ENCODE measurements at places on chromosomes 13 and 19.

DNA sequence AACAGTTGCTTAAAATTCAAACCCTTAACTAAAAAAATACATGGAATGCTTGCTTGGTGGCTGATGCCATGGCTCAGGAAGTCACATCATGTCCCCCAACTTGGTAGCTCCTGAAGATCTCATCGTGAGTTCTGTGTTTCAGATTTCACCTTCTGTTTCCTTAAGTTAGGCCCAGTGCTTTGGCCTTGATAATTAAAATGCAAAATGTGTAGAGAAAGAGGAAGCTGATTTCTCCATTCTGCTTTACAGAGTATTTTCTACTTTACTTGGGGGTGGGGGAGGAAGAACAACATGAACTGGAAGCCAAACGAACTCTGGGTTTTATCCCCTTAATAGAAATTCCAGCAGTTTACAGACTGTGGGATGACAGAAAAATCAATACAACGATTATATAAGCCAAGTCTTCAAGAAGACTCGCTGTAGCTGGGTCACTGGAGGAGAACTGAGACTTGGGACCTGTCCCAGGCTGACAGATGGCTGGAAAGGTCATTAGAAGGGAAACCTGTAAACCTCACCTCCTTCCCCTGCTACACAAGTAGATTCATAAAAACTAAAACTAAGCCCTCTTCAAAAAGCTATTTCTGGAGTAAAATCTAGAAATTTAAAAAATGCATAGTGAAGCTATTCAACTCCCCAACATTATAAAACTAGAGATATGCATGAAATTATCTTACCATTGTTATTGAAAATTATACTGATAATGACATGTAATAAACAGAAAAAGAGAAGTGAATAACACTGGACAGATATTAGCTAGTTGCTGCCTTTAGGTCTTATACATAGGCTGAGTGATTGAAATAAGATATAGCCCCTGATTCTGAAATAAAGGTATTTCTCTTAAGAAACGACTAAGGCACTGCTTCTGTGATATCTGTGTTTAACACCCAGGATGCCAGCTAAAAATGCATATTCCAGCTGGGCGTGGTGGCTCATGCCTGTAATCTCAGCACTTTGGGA is 22.1 kb upstream of the GGACT start:
- DNase-seq: no peak

DNA sequence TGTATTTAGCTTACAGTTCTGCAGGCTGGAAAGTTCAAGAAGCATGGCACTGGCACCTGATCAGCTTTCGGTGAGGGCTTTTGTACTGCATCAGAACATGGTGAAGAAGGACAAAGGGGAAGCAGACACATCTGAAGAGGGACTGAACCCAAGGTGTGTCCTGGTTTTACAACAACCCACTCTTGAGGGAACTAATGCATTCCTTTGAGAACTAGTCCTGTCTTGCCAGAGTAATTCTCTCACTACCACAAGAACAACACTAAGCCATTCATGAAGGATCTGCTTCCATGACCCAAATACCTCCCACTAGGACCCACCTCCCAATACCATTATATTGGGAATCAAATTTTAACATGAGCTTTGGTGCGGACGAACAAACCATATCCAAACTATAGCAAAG is 93.6 kb downstream of the RFC3 start:
- no peak for DNase-seq

GRCh38 chr13:76937281-76937820 is 11.0 kb upstream of the ACOD1 start:
- no peak for DNase-seq

DNA sequence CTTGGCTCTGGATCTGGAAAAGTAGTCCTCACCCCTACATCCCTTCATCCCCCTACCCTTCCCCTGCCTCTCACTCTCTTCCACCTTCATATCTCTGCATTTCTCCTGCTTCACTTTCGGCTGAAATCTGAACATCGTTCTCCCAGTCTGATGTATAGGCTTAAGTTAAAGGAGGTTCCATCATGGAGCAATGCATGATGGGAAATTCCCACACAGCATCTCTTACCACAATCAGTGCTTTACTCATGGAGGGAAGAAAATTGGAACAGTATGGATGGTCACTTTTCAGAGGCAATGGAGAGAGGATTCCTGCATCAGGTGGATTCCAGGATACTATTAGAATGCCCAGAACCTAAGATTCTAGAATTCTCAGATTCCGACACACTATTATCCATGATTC is 6.1 kb upstream of the KLK8 start:
- DNase-seq: no peak

DNA sequence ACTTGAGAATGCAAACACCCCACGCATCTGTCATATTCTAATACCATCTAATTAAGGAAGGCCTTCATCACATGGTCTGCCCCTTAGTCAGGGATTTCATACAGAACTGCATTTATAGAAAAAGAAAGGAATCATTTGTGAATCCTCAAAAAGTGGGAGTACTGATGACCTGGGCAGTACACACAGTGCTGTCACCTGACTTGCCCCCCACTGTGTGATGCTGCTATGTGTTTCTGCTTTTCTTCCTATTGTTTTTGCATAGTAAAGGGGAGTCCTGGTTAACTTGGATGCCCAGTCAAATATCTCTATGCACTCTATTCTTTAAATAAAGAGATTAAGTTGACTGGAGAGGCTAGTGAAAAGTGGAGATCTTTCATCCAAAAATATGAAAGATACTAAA is 1921.2 kb upstream of the PRR20A start:
- DNase-seq: no peak

All from omental fat pad (tissue), 4 donors.